Left renal pelvis (tissue), 4 donors: ENCODE measurements at places on chromosomes 13 and 19.

- DNase-seq = peak; percentile 42
Measured at GRCh38 chr19:51702103-51702824, 9.1 kb downstream of the SPACA6 start.

DNA sequence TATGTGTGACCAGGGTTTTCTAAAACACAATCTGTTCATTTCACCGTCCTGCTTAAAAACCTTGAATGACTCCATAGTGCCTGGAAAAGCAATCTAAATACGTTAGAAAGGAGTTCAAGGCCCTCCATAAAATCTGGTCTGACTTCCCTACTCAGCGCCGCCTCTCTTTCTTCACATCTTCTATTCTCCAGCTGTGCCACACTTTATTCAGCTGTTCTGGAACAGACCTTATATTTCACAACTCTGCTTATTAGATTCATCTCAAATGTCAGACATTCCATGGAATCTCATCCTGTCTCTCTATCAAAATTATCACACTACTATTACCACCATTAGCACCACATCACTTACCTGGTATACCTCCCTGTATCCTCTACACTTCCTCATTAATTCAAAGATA lies 19.8 kb upstream of the SPART start:
- no peak for DNase-seq

DNA sequence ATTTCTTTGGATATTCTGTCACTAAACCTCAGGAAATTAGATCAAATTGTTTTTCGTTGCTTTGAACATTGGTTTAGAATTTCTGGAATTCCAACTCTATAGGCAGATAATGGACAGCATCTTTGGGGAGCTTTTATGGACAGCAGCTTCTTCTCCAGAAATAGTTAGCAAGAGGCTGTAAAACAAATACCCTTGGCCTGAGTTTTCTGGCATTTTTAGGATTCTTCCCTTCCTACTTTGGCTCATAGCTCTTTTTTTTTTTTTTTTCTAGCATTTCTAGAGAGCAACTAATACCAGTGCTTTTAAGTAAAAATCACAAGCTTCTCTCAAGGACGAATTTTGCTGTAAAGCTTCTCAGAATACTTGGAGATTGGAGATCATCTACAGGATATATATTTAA lies 169.8 kb upstream of the SPRY2 start:
- DNase-seq = no peak

DNA sequence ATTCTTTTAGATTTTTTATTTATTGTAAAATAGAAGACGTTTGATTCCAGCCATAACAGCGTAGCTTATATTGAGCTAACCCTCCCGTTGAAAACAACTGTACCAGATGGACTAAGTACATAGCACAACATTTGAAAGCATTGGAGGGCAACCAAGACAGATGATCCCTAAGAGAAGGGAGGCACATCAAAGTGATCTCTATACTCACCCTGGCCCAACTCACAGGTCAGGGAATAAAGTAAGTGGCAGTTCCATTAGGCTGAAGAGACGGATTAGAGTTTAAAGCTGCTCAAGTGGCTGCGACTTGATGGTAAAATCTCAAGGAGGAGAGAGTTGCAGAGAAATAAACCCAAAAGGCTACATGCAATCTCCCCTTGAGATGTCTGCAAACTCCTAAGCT lies 65.1 kb upstream of the ITM2B start:
- no peak for DNase-seq

DNA sequence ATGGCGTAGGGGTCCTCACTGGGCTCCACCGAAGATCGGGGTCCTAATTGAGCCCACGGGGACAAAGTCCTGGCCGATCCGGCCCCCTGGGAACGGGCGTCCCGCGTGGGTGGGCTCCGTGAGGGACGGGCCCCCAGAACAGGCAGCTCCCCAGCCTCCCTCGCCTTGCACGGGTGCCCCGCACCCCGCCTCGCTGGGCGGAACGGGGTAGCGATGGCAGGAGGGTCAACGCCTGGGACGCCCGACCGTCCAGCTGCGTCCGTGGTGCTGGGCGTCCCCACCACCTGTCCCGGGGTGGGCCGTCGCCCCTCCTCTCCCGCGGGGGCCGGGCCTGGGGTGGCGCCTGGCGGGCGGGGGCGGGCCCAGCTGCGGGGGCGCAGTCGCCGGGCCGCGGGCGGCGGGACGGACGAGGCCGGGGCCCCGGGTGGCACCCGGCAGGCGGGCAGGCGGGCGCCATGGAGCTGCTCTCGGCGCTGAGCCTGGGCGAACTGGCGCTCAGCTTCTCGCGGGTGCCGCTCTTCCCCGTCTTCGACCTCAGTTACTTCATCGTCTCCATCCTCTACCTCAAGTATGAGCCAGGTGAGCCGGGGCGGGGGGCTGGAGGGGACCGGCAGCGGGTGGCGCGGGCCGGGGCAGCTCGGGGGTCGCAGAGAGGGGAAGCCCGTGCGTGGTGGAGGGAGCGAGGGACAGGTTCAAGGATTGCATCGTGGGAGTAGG lies at the start of gene TMEM38A:
Gene TMEM38A (plus strand): TSS at position 377 of the 717 bp plus-strand sequence. CDS start 79 bp downstream, at position 456.
- no peak for DNase-seq

DNA sequence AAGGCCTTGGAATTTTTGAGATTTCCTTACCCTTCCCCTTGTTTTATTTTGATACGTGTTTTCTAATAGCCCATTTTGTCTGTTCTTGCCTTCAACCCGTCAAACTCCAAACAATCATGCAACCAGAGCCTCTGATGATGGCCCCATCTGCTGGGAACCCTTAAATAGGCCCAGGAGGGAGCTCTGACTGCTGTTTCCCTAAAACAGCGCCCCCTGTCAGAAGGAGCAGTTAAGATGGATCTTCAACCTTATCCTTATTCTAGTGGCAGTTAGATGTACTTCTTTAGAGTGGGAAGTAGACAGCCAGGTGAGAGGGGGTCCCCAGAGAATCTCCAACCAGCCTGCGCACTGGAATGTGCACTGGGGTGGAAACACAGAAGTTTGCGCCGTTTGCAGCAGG lies 1031.0 kb upstream of the PCDH9 start:
- DNase-seq = no peak

DNA sequence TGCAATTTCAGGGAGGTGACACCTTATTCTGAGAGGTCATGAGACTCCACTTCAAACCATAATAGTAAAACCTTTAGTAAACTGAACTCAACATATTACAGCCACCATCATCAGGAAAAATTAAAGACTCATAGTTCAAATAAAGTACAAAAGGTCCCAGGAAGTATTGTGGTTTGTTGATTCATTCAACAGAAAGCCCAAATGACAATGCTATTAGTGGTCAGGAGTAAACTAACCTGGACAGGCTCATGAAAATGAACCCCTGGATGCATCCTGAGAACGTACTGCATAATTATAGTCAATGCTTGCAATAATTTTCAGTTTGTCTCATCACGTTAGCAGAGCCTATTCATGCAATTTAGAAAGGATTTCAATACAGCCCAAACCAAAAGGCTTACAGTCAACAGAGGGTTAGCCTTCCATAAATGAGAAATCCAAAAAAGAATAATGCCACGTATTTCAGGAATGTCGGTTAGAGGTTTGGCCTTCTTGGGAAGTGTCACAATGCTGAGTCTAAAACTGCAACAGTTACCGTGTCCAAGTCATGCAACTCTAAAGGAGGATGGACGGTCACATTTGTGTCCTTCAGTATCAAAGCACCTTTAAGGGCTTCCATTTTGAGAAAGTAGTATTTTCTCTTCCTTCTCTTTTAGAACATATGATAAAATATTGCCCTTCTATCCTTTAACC lies 280.8 kb downstream of the ABCC4 start:
- DNase-seq = no peak

DNA sequence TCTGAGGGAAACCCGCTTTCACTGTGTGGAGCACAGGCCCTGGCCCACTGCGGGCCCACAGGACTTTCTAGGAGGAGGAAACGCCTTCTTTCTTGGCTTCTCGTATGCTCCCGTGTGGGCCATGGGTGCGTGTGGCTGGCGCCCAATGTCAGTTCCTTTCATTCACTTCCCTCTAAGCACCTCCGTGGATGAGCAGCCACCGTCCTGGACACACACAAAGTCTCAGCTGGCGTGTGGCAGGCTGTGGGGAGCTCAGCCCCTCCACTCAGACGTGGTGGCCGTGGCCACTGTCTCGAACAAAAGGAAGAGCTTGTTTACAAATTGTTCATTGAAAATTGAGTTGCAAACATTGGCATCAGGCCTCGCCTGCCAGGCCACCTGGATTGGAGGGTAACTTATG lies 240.0 kb upstream of the SGCG start:
- DNase-seq = no peak

GRCh38 chr13:33109801-33110200 lies 93.6 kb downstream of the KL start:
- DNase-seq = no peak

DNA sequence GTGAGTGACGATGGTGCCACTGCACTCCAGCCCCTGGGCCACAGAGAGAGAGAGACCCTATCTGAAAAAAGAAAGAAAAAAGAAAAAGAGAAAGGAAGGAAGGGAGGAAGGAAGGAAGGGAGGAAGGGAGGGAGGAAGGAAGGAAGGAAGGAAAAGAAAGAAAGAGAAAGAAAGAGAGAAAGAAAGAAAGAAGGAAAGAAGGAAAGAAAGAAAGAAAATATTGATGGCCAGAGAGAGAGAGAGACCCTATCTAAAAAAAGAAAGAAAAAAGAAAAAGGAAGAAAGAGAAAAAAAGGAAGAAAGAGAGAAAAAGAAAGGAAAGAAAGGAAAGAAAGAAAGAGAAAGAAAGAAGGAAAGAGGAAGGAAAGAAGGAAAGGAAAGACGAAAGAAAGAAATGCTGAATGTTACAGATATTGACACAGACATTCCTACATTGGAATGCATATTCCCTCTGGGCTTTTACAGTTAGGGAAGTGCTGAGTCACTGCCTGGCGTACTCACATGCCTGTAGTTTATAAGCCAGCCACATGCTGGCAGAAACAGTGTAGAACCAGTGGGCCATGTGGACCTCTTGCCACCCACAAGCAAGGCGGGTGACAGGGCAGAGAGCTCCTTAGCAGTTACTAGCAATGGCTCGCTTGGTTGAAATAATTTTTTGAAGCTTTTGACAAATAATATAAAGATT lies 34.6 kb upstream of the SLC46A3 start:
- DNase-seq = peak; percentile 12

DNA sequence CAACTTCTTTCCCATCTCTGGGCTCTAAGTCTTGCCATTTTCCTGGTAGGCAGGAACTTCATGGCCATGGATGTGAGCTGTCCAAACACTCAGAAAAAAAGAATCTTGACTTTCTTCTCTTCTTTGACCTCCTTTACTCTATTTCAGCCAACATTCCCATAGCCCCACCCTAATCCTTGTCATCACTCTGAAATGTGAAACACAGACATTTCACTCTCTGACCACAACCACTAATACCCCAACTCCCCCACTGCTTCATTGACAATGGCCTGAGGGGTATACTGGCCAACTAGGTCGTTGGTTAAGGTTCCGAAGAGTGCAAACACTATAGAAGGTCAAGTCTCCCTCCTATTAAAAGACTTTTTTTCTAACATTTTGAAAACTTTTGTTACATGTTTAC lies 4.7 kb upstream of the CYP2A13 start:
- no peak for DNase-seq

GRCh38 chr19:8655340-8655709 lies 24.9 kb downstream of the NFILZ start:
- no peak for DNase-seq

DNA sequence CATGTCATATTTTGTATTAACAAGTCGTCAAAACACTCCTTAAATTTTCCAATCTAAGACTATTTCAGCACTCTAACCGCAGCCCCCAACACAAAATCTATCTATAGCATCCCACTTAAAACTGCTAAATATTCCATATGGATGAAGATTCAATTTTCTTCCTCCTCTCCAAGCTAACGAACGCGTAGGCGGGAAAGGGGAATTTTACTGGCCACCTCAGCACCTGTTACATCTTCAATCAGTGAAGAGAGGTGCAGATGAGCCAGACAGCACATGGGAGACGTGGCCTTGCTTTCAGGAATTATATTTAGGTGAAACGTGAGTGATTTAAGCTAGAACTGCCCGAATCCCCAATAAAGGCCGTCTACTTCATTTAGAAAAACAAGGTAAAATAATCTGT lies 1.1 kb downstream of the RBM26 start:
- no peak for DNase-seq

GRCh38 chr13:68027306-68027705 lies 797.2 kb upstream of the PCDH9 start:
- no peak for DNase-seq

DNA sequence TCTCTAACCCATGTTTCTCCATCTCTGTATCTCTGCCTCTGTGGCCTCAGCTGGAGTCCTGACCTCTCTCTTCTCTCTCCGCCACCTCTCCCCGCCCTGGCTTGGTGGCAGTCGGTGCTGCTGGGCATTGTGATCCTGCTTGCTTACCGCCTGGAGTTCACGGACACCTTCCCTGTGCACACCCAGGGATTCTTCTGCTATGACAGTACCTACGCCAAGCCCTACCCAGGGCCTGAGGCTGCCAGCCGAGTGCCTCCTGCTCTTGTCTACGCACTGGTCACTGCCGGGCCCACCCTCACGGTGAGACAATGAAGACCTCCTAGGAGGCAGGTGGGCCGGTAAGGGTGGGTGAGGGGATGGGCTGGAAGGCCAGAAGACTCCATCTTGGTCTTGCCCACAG lies 4.2 kb downstream of the PLPPR2 start:
- DNase-seq = no peak

DNA sequence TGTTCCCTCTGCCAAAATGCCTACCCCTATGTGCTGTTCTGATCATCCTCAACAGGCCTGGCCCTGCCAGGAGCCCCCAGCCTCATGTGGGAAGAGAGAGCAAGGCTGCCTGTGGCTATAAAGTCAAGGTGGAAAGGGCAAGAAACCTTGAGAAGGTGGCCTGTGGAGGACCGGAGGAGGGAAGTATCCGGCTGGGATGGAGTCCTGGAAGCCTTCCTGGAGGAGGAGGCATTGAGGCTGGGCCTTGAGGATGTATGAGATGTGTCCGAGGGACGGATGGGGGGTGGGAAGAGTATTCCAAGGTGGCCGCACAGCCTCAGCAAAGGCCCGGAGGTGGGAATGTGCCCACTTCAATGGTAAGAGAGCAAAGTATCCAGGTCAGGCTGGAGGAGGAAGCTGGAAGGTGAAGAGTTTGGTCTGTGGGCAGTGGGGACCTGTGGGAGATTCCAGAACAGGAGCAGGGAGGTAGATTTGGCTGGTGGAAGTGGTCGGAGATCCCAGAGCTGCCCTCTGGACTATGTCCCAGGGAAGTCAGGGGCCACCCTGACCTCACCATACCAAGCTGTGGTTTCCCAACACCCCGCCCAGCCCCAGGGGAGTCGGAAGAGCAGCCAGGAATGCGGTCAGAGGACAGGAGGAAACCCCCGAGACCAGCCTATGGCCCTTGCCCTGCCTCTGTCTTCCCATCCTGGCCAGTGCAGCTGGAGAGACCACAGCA lies 3.0 kb upstream of the PLIN4 start:
- DNase-seq = no peak

DNA sequence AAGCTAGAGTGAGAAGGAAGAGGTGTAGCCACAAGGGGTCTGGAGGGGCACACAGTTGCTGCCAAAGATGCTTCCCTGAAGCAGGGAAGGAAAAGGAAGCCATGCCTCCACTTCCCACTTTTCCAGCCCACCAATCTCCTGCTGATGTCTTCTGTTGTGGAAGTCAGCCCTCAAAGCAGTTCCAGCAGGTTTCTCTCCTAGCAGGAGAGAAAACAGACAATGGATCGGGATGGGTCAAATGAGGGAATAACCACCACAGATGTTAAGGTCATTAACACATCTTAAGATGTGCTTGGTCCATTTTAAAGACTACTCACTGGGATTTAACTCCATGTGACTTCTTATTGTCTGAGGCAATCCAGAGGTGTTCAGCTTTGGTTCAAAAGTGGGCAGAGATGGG lies 284.1 kb upstream of the SOX21 start:
- DNase-seq = no peak
